NCI-H187 treated with DMSO at 0.1 percent for 48 hours (cell line): ENCODE measurements at places on chromosomes 3 and 15.

- no peak for DNase-seq
Measured at GRCh38 chr3:189225431-189225830, 53.7 kb downstream of the TPRG1 start.

DNA sequence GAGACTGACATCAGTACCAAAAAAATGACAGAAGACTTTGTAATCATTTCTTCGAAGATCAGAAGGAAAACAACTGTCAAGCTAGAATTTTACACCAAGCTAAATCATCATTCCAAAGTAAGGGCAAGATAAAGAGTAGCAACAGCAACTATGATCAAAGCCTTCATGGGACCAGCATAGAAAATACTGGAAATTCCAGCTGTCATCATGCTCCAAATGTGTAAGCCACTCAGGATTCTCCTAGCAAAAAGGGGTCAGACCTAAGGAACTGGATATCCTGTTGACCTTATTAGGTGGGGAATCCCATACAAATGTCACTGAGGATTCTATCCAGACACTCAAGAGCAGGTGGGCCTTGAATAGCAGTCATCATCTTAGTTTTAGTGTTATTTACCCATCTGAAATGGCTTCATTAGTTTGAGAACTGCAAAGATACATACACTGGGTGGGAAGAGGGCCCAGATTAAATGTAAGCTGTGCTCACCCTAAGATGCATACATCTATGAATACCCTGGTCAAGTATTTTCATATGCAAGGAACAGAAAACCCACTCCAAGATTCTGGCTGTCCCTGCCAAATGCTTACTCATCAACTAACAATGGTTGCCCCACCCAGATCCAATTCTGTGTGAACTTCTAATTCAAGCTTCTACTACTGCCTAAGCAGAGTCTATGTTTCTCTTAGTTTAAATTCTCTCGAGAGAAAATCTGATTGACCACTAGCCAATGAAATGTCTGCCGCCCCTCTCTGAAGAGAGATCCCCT, 33.5 kb downstream of the CLDN18 start:
- no peak for DNase-seq

DNA sequence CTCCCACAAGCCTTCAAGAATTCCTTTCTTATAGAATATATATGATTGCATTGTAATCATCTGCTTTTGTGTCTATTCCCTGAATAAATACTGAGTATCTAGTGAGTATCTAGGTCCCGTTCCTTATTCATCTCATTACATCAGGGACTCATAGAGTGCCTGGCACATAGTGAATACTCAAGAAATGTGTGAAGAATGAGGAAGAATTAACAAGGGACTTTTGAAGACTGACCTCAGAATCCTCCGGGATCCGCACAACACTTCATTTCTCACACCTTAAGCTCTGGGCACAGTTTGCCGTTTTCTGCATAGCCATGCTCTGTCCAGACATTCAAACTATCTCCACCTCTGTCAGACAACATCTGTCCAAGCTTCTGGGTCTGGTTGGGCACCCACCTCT, 108.8 kb downstream of the STAC start:
- DNase-seq, result no peak

GRCh38 chr3:141412936-141413354, 44.6 kb downstream of the ZBTB38 start:
- DNase-seq, result no peak

- DNase-seq, result no peak
Measured at GRCh38 chr3:184361932-184362667, 590 bp downstream of the POLR2H start.
